Dorsolateral prefrontal cortex (tissue), 122 donors: ENCODE measurements at places on chromosomes 11 and 22.

DNA sequence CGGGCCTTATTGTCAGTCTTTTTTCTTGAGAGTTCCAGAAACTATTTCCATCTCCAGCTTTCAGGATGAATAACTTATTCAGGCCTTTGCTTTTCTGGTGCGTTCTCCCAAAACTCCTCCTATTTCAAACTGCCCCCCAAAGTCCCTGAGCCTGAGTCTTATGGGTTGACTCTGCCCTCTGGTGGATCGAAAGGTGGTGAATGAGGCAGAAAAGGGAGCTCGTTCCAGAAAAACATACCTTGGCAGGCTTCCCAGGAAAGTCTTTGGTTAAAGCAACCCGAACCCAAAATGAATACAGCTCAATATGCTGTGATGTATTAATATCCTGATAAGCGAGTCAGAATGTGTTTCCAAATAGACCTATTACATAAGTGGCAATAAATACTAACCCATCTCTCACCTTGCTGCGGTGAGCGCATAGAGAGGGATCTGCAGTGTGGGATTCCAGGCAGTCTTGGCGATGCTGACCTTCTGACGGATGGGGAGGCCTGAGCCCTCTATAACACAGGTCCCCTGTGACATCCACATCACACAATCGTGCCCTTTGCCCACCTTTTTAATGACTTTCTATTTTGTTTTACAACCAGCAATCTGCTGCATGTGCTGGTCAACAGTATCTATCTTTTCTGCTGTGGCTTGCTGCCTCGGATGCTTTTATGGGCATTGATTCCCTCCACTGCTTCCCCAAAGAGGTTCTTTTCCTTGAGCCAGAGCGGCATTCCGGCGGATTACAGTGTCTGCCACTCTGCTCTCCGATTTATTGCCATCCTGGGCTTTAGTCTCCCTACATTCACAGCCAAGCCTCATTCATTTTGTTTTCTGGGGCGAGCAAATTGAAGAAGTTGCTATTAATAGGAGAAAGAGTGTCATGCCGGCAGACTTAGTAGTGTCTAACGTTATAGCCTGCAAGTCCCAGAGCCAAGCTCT lies 756.8 kb downstream of the NTM start:
- peak; percentile 63 for DNase-seq

DNA sequence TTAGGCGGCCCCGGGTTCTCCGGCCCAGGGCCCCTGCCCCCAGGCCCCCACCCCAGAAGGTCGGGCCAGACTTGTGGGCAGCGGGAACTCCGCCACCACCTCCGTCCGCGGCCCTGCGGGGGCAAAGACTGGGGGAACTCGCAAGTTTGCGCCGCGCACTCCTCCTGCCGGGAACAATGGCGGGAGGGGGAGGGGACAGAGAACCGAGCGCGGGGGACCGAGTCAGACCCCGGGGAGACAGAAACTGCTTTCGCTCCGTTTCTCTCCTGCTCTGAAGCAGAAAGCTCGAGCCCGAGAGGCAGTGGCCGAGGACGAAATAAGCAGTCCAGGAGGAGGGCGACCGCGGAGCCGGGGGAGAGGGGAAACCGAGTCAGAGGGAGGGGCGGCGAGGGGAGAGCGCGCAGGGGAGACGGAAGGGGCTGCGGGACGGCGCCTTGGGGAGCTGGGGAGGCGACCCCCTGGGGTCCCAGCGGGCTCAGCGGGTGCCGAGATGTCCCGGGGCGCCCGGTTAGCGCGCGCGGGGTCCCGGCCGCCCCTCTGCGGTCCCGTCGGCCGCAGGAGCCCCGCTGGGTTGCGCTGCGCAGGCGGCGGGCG lies 555 bp downstream of the TP53I11 start:
- DNase-seq = no peak

GRCh38 chr11:124900464-124900863 lies 2.8 kb upstream of the ROBO4 start:
- no peak for DNase-seq

DNA sequence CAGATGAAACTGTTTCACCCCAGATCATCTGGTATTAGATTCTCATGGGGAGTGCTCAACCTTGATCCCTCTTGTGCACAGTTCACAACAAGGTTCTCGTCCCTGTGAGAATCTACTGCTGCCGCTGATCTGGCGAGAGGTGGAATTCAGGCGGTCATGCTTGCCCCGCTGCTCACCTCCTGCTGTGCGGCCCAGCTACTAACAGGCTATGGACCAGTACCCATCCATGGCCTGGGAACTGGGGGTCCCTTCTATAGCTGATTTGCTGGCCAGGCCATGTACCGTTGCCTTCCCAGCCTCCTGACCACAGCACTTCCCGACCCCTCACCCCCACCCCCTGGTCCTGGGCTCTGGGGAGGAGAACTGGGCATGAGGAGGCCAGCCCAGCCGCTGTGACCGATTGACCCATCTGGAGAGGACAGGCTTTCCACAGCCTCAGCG lies 2.6 kb downstream of the PHLDA2 start:
- no peak for DNase-seq

DNA sequence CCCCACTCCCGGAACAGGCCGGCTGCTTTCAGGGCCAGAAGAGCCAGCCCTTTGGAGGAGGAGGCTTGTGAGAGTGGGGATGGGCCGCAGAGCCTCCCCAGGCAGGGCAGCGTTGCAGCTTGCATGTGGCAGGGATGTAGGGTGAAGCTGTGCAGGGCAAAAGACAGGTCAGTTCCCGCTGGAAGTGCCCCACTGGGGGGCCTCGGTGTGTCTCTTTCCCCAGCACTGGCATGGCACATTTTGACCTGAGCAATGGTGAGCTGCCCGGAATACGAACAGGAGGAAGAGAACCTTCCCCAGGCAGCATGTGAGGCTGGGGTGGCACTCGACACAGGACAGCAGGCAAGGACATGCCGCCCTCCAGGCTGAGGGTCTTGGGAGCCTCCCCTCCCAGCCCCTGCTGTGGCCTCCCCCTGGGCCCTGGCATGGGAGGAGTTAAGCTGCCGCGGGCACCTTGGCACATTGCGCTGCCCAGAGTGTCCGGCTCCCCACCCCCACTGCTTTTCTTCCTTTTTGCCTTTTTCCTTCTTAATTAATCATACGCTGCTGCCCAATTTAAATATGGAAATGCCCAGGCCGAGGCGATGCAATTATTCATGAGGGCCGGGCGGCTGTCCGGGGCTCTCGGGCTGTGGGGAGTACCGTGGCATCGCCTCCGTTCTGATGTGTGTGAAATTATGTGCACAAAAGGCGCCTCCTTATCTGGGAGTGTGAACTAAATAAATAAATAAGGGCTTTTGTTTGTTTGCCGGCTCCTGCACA lies 76.0 kb upstream of the WNT7B start:
- DNase-seq = peak; percentile 64

GRCh38 chr11:29629286-29629685 lies 387.5 kb downstream of the KCNA4 start:
- DNase-seq = no peak
